ENCODE measurements at places on chromosomes 6 and 20.

DNA sequence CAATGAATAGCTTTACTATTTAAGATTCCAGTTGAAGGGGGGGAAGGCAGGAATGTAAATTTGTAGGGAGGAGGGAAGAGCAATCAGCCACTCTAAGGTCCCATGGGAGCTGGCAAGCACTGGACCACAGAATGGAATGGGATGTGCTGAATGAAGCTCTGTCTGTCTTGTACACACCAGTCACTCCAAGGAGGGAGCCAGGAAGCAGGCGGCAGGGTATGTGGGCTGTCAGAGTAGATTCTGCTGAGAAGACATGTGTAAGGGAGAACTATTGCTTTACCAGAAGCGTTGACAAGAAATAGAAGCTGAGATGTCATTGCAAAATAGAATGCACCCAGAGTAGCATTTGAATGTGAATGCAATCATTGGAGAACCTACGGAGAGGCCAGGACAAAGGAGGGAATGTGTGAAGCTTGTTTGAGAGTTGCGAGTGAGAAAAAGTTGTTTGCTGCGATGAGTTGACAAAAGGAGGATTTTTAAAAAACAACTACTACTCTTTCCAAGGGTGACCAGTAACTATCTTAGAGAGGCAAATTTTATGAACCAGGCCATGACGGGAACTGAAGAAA lies 25.2 kb upstream of the PDE7B start:
- no peak for DNase-seq

- DNase-seq, result no peak
Observed at GRCh38 chr6:164106345-164106769, 691.8 kb downstream of the QKI start.

- no peak for DNase-seq
Observed at GRCh38 chr20:47857187-47857568, 71.9 kb upstream of the SULF2 start.

GRCh38 chr6:16582446-16583143 lies 178.7 kb downstream of the ATXN1 start:
- DNase-seq, result no peak

DNA sequence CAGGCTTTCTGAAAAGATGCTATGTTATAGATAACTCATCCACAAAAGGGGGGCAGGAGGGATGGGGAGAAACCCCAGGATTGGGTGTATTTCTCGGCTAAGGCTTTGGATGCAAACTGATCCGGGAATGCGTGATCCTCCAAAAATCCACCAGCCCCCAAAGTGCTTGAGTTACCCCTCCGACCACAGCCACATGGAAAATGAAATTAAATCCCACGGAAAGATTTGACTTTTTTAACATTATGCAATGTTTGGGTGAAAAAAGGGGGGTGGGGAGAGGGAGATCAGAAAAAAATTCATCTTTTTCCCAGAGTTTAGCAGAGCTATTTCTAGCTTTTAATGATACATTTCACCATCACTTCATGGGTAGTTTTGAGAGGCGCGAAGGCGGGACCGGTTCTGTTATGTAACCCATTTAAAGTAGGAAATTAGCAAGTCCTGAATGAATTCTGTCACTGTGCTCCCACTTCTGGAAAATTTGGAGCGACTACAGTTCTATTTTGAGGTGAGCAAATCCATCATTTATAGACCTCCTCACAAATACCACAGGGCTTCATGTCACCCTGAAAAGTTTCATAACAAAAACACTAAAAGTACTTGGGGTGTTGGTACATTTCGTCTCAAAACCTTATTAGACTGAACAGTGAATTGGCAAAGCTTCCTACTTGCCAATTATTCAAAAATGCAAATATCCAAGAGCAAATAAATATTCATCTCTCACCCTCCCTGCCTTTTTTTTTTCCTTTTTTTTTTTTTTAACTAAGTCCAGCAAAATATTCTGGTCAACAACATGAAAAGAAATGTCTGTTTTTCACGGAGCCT lies 51.9 kb upstream of the NFATC2 start:
- no peak for DNase-seq
